Activated B cell treated with CpG ODN at 0.5 μM for 24 hours (primary cell): ENCODE measurements at places on chromosomes 2 and 18. TPM values are rescaled to one million over a fixed set of nuclear protein-coding genes. Genes with fewer than 3 reads are reported as not detected.

The RAB6C gene
- total RNA-seq, result not detected in 2 replicates

The KATNAL2 gene
- 1.2 and 2.6 TPM in 2 replicates for total RNA-seq

The DSC2 gene
- not detected in 2 replicates for total RNA-seq

The LMAN2L gene
- total RNA-seq, result 7.1 and 8.9 TPM in 2 replicates

The COL6A3 gene
- 0.02 and 0.05 TPM in 2 replicates for total RNA-seq

The ZSWIM2 gene
- not detected in 2 replicates for total RNA-seq

The MROH2A gene
- not detected in 2 replicates for total RNA-seq

The GKN2 gene
- total RNA-seq, result not detected in 2 replicates

The MAP3K19 gene
- total RNA-seq, result not detected in 2 replicates

The LYG2 gene
- total RNA-seq, result not detected in 2 replicates

The TTC27 gene
- 34.8 and 36.3 TPM in 2 replicates for total RNA-seq

The SLC16A14 gene
- 2.9 and 3.7 TPM in 2 replicates for total RNA-seq

The DCC gene
- not detected in 2 replicates for total RNA-seq

The SLC9A2 gene
- total RNA-seq, result not detected in 2 replicates

The COLEC12 gene
- 0.05 TPM in 1 of 2 replicates, not detected in the other for total RNA-seq

The LINC00305 gene
- total RNA-seq, result not detected in 2 replicates

The TLK1 gene
- 123 and 125 TPM in 2 replicates for total RNA-seq

The PRSS56 gene
- not detected in 2 replicates for total RNA-seq

The TCF7L1 gene
- total RNA-seq, result 0.07 TPM in 2 replicates

The GNAL gene
- total RNA-seq, result 0.22 TPM in 1 of 2 replicates, not detected in the other

The MOGAT1 gene
- total RNA-seq, result not detected in 2 replicates

The PPP1CB gene
- 130 and 135 TPM in 2 replicates for total RNA-seq

The VIT gene
- not detected in 2 replicates for total RNA-seq

The TMEM247 gene
- not detected in 2 replicates for total RNA-seq

The CCDC178 gene
- not detected in 2 replicates for total RNA-seq

The UNC50 gene
- 35.3 and 36.3 TPM in 2 replicates for total RNA-seq

The ANO7 gene
- total RNA-seq, result 1.2 and 1.5 TPM in 2 replicates

The LRRTM1 gene
- total RNA-seq, result not detected in 2 replicates

The BOLL gene
- total RNA-seq, result not detected in 2 replicates
